ENCODE measurements at places on chromosomes 4 and X.

DNA sequence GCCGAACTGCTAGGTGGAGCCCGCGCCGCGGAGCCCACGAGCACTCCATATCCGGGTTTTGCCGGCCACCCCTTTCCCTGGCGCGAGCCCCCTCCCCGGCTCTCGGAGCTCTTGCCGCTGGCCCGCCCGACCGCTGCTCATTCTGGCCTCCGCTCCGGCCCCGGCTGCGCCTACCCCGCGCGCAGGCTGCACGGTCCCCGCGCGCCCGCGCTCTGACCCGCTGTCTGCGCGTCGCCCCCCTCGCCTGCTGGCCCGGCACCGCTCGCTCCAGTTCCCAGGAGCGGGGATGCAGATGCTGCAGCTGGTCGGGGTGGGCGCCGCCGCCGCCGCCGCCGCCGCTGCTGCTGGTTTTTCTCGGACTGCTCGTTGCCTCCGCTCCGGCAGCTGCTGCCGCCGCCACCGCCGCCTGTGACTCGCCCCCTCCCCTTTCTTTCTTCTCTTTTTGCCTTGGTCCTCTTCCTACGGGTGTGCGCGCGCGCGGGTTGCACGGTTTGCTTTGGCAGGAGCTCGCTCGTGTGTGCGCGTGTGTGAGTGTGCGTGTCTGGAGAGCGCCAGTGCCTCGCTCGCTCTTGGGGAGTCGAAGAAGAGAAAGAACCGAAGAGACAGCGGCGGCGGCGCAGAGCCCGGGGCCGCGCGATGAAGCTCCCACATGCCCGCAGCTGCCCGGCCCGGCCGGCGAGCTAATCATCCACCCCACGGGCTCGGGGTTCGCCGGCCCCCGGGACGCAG lies at the start of gene ADGRL3:
TSS of gene ADGRL3 (plus strand) at position 140 of the 729 bp plus-strand sequence.
- DNase-seq = no peak

GRCh38 chrX:6472652-6473342 lies 62.1 kb downstream of the VCX3A start:
- DNase-seq = no peak

DNA sequence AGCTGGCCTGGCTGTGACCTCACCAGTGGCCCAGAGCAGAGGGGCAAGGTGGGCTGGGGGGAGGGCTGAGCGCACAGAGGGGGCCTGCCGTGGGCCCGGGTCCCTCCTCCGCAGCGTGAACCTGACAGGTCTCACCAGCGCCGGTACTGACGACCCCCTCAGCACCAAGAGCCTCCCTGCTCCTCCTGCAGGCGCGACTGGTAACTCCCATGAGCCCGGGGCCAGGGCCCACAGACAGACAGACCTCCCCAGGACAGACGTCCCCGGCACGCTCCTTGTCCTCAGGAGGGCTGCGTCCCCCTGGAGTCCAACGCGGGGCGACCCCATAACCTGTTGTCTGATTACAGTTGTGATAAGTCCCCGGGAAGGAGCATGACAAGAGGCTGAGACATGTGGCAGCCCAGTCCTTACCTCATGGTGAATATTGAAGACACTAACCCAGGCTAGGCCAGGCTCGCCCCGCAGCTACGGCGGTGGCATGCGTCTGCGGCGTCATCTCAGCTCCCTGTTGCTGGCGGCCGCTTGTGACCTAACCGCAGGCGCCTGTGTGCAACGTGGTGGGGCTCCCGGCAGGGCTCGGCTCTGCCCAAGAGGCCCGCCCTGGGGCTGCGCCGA lies 8.5 kb downstream of the AKAP17A start:
- no peak for DNase-seq

DNA sequence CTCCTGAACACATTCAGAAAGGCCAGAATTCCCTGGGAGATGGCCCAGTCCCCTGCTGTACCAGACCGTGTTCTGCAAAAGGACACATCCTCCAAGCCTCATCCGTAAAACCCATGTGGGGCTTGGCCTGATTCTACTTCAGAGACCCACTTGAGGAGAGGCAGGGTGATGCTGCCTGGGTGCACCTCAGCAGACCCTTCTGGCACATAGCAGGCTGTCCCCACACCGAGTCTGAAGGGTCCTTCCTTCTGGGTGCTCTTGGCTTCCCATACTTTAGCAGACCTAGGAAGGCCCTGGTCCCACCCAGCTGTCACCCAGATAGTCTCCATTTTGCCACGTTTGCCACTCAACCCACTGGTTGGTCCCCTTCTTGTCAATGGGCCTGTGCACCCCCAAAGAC lies 270.1 kb upstream of the AGTR2 start:
- DNase-seq = no peak

DNA sequence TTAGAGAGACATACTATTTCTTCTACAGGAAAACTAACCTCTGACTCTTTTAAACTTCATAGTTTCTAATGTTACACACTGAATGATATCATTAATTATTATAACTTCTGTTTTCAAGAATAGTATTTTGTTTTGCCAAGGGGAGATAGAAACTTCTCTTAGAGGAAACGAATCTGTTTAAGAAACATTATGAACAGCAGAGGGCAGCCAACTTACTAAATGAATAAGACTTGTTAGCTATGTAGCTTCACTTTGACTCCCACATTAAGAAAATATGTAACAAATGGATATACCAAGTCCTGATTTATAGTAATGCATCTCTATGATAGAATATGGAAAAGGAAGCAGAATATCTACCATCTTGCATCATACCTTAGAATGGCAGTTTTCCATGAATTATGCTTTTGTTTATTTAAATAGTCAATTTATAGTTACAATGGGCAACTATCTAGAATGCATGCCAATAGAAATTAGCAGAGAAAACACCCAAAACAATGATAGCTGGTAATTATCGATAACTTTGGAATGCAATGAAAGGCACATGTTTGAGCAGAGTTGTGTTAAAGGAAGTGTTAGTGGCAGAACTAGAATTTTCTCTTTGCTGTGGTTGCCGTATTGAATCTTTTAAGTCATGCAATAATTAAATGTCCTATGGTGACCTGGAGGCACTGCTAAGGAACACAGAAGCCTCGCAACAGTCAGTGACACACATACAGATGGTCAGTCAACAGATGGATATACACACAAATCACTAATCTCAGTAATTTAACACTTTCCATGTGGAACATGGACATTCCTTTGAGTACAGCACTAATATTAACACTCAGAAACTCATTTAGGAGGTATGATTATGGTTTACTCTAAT lies 105.7 kb upstream of the PDLIM3 start:
- no peak for DNase-seq

GRCh38 chrX:72368796-72369195 lies 63.1 kb upstream of the CITED1 start:
- no peak for DNase-seq

DNA sequence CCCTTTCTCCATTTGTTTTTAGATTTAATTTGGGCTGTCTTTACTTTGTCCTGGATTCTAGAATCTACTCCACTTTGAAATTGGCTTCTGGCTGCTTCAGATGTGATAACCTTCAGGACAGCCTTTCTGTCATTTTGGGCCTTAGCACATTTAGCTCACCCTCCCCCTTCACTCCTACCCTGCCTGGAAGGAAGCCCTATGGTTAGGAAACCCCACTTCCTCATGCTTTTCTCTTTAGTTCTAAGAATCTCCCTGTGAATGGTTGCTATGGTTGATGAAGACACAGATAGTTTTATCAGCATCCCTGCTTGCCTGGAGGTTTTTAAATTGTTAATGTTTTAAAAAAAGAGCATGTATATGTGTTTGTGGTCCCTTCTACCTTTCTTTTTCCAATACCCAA lies 100.7 kb upstream of the PTPN13 start:
- DNase-seq = no peak

DNA sequence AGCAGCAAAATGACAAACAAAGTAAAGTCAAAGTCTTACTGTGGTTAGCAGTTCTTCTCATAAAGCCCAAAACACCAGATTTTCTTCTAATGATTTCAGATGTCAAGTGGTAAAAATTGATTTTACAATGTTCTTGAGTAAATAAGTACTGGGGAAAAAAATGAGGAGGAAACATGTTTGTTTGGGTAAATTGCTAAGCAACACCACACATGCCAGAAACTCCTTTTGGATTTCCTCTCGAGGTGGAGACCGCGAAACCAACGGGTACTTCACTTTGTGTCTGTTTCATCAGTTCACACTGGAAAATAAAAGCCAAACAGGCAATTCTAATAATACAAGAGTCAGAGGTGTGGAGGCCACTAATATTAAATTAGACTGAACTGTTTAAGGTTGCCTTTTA lies 4.6 kb upstream of the PKD2 start:
- no peak for DNase-seq

DNA sequence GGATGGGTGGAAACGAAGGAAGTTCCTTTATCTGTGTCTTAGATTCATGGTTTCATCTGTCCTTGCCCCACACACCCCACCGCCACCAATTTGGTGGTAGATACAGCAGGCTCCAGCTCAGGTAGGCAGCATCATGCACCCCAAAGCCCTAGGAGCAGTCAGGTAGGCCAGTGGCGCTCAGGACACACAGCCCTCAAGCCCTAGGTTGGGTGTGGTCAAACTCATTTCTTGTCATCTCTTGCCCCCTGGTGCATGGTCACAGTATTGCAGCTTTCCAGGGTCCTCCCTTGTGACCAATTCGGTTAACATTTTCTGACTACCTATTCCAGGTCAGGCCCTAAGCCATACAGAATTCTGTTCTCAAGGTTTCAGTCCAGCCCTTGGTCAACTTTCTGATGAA lies 14.5 kb upstream of the PRRG3 start:
- peak; percentile 34 for DNase-seq

- no peak for DNase-seq
Observed at GRCh38 chrX:39507617-39508299, 590.0 kb downstream of the BCOR start.

DNA sequence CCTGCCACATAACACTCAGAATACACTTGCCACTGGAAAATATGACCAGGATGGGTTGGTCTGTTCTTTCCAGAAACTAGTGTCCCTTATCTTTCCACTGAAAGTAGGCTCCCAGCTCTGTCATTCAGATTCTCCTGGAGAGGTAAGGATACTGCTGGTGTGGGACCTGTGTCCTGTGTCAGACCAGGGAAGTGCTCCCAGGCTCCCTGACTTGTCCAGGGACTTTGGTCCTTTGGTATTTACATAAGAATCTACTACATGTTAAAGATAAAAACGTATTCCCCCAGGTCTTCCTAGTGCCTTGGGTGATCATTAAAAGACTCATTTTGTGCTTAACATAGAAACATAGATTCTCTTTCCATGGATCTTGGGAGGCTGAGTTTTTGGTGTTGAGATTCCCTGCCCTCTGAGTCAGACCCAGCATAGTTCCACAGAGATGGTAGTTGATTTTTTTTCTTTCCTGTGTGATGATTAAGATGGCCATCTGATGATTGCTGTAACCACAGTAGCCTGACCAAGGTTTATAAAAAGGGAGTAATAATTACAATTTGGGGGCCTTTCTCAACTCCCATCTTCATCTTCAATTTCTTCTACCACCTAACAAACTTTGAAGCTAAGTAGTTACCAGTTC lies 159.8 kb upstream of the JADE1 start:
- no peak for DNase-seq

GRCh38 chrX:133048751-133049150 lies 48.2 kb downstream of the USP26 start:
- DNase-seq = no peak

- no peak for DNase-seq
Observed at GRCh38 chr4:147117431-147117830, 171.8 kb upstream of the TTC29 start.

DNA sequence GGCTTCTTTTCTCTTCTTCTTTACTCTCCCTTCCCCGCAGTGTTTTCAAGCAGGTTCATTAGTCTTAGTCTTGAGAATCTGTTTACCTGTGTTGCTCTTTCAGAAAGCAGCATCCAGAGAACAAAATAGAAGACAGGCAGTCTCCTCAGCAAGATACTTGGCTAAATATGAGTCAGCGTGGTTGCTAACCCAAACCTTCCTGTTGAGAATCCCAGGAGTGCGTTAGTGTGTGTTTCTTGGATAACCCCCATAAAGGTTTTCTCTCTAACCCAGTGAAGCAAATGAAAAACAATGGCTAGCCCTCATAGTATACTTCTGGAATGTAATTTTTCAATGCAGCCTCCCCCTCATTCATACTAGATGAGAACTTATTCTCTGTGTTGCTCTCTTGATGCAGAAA lies 41.1 kb downstream of the BMPR1B start:
- DNase-seq = no peak

- DNase-seq = no peak
Observed at GRCh38 chr4:120440730-120441129, 374.1 kb upstream of the MAD2L1 start.

GRCh38 chr4:184898793-184899192 lies 73.0 kb upstream of the ACSL1 start:
- DNase-seq = no peak

DNA sequence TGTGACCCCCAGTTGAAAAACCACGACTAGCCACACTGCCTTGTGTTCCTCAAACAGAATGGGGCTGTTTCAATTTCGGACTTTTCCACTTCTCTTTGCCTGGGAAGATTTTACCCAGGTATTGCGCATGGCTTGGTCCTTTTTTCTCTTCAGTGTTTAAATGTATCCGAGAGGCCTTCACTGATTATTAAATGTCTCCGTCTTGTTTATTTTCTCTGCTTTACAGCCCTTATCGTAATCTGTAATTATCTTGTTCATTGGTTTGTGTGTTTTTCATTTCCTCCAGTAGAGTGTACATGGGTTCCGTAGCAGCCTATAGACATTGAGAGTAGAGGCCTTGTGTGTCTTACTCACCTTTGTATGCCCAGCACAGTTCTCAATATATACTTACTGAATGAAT lies 2.4 kb downstream of the MOSPD2 start:
- DNase-seq = no peak

Data from stimulated activated CD4-positive, alpha-beta T cell treated with anti-CD3 and anti-CD28 coated beads, Interleukin-1b, Interleukin-23, amount 100 ng/mL, for 4 hours (primary cell).